ENCODE measurements at places on chromosomes 1 and 21.

DNA sequence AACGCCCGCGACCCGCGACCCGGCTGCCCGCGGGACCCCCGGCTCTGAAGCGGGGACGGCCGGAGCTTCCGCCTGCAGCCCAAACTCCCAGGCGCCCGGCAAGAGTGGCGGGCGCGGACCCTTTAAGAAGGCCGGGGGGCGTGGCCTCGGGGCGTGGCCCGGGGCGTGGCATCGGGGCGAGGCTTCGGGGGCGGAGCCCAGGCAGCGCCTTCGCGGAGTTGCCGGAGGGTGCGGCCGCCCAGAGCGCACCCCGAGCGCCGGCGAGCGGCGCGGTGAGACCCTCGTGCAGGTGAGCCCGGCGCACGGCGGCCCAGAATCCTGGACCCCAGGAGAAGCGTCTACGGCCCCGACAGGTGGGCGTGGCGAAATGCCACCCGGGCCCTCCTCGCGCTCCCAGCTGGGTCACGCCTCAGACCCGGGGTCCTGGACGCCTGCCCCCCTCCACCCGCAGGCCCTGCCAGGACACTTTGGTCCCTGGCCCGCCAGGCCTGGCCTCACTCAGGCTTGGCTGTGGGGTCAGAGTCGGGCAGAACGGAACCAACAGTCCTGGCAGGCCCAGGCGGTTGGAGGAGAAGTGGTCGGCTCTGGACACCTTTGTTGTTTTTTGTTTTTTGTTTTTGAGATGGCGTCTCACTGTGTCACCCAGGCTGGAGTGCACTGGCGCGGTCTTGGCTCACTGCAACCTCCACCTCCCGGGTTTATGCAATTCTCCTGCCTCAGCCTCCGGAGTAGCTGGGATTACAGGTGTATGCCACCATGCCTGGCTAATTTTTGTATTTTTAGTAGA lies 14.4 kb downstream of the RNF223 start:
- DNase-seq: peak; percentile 53

GRCh38 chr1:25698252-25698651 lies 81.7 kb downstream of the MAN1C1 start:
- no peak for DNase-seq

DNA sequence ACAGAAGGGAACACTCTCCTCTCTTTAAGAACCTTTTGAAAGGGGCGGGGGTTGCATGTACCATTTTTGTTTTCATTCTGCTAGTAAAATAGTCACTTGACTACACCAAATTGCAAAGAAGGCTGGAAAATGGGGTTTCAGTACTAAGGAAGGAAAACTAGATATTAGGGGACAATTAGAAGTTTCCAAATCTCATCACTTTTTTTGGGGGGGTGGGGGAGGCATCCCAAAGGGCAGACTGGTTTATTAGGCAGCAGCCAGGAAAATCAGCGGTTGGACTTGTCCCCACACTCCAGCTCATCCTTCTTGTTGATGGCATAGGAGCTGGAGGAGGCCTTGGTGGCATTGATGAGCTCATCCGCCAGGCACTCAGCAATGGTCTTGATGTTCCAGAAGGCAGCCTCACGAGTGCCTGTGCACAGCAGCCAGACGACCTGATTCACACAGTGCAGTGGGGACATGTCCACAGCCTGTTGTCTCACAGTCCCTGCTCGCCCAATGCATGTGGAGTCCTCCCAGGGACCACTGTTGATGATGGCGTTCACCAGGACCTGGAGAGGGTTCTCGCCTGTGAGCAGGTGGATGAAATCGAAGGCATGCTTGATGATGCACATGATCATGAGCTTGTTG lies 1.7 kb upstream of the TMEM50B start:
- DNase-seq: no peak

DNA sequence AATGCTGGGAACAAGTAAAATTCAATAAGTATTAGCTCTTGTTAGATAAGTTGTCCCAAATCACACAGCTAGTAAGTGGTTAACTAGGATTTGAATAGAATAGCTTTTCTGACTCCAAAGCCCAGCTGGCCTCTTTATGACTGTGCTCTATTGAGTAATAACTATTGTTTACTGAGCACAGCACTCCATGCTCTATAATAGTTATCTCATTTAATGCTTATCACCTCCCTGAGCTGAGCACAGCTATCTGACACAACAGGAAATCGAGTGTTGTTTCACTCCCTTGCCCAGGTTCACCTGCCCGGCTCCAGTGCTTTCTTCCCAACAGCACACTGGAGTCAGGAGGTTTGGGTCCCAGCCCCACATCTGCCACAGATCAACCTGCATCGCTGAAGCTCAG lies 38.8 kb upstream of the STMN1 start:
- peak; percentile 55 for DNase-seq

- DNase-seq: no peak
These were observed 119.0 kb downstream of the COQ8A start for GRCh38 chr1:227059076-227059475.

DNA sequence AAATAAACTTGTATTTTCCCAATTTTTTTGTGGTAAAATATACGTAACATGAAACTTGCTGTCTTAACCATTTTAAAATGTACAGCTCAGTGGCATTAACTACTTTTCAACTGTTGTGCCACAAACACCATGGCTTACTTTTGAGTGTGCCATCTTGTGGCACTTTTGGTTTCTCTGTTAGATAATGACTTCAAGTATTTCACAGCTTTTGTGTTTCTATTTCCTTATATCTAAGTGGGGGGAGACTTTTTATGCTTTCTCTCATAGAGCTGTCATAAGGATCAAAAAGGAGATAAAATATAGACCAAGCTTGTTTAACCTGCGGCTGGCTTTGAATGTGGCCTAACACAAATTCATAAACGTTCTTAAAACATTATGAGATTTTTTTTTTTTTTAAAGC lies 44.3 kb downstream of the CDC14A start:
- DNase-seq: no peak

GRCh38 chr1:45516036-45516435 lies 5.6 kb downstream of the PRDX1 start:
- DNase-seq: peak; percentile 41

DNA sequence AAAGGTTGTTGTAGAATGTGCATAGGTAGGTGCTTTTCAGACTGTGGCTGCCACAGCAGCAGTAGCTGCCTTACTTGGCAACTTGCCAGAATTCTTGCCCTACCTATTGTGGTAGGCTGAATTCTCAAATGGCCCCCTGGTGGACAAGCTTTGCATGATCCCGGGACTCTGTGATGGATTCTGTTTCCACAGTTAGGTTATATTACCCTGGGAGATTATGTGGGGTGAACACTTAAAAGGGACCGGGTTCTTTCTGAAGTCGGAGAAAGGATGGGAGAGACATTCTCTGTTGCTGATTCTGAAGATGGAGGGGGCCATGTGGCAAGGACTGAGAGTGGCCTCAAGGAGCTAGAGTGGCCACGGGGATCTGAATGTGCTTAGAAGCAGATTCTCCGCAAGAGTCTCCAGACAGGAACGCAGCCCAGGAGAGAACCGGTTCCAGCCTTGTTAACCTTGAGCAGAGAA lies 32.1 kb upstream of the KCNE1 start:
- peak; percentile 75 for DNase-seq

DNA sequence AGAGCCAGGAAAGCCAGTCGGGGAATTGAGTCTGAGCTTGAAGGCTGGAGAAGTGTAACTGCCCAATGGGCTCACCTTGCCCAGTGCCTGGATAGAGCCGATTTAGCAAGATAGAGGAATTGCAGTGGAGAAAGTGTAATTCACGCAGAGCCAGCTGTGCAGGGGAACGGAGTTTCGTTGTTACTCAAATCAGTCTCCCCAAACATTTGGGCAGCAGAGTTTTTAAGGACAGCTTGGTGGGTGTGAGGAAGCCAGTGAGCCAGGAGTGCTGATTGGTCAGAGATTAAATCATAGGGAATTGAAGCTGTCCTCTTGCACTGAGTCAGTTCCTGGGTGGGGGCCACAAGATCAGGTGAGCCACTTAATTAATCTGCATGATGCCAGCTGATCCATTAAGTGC lies 28.4 kb upstream of the NLRP3 start:
- no peak for DNase-seq

- DNase-seq: peak; percentile 51
These were observed 28.6 kb downstream of the CAMSAP2 start for GRCh38 chr1:200767321-200767720.

- DNase-seq: no peak
These were observed 469.8 kb upstream of the ZP4 start for GRCh38 chr1:238360474-238360873.

- DNase-seq: no peak
These were observed 41.0 kb downstream of the CEP350 start for GRCh38 chr1:179995576-179995975.

GRCh38 chr21:28687586-28687985 lies 305.1 kb downstream of the LTN1 start:
- no peak for DNase-seq

- DNase-seq: no peak
These were observed 896 bp downstream of the KANK4 start for GRCh38 chr1:62318320-62318755.

GRCh38 chr1:40344597-40344996 lies 27.5 kb upstream of the COL9A2 start:
- DNase-seq: peak; percentile 79

DNA sequence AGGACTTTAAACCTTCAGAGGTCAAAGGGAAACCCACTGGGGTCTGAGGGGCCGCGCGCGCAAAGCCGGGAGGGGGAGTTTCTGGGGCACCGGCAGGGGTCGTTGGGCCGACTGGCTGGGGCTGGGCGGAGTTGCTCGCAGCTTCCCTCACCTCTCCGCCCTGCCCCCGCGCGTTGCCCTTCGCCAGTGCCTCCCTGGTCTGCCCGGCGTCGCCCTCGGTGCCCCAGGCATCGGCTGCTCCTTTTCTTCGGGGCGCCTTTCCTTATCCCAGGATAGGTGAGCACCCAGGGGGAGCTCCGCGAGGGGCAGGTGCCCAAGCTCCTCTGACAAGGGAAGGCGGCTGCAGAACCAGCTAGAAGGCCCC lies 390 bp upstream of the NGF start:
- DNase-seq: no peak

GRCh38 chr1:28822799-28823198 lies 10.8 kb downstream of the OPRD1 start:
- DNase-seq: no peak
